ENCODE measurements at places on chromosomes 6 and 20.

GRCh38 chr6:155248008-155249001 lies 15.5 kb upstream of the CLDN20 start:
- DNase-seq = no peak

DNA sequence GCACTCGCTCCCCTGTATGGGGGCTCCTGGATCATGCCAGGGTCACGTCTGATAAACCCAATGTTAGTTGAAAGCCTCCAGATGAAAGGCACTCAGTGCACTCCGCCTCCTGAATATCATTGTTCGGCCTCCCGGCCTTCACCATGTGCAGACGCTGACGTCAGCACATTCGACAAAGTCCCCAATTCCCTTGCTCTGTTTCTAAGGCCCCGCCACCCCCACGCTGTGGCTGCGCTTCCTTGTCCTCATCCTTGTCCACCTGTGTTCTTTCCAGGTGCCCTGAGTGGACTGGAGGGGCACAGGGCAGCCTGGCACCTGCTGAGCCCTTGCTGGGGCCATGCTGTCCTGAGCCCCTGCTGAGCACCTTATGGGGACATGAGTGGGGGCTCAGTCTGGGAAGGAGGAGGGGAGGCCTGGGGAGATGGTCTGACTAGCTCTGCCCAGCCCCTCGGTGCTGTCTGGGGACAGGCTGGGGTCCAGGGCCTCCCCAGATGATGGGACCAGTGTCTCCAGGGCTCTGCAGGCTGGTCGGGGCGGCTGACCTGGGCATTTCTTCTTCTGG lies 9.8 kb upstream of the BHLHE23 start:
- DNase-seq = no peak

DNA sequence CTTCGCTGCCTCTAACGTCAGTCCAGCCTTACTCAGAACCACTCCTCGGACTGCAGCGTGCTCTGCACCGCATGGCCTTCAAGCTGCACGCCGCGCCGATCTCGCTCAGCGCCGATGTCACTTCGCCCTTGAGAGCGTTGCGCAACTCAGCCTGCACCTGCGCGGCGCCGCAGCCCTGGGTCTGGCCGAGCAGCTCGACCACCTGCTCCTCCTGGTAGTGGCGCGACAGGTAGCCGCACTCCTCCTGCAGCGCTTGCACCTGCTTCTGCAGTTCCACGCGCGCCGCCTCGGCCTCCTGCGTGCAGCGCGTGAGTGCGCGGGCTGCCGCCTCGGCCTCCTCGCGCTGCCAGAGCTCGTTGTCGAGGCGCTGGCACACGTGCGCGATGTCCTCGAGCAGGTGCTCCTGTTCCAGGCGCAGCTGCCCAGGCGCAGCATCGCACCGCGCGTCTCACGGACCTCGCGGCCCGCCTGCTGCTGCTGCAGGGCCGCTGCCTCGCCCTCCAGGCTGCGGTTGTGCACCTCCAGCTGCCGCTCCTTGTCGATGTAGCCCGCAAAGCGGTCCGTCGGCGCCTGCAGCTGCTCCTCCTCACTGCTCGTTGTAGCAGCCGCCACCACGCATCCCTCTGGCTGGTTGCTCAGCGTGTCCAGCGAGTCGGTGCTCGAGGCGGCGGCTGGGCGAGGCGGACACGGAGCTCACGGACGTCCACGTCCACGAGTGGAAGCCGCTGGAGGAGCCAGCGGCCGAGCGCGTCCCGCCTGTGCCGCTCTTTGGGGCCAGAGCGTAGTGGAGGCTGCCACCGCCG lies 380.6 kb upstream of the CHD6 start:
- no peak for DNase-seq

DNA sequence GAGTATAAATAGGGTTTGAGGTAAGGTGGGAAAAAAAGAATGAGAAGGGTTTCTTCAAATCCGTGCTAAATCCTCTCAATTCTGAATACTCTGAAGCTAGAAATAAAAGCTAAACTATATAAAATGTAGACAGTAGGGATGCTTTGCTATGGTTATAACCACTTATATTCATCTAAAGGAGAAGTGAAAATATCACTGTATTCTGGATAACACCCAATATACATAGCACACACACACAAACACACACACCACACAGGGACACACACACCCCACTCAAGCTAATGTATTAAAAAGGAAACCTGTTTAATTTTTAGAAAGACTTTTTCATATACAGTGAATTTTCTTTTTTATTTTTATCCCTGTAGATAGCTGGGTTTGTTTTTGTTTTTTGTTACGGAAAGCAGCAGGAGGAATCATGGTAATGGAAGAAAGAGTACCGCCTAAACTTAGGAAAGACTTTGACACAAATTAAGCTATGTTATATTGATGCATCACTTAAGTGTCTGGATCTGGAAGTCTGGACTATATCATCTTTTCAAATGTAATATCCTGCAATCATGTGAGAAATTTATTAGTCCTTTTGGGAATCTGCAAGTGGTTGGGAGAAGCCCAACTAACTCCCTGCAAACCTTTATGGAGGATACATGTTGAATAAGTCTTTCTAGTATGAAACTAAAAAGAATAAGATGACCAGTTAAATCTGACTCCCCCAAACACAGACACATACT lies 68.4 kb upstream of the FABP7 start:
- DNase-seq = no peak

- DNase-seq = no peak
Observed at GRCh38 chr20:34062570-34063482, 49.2 kb downstream of the EIF2S2 start.

GRCh38 chr20:53994088-53994487 lies 76.3 kb downstream of the BCAS1 start:
- no peak for DNase-seq

- no peak for DNase-seq
Observed at GRCh38 chr6:109194880-109195279, 99.6 kb downstream of the CEP57L1 start.

- DNase-seq = no peak
Observed at GRCh38 chr20:4896971-4897497, 104.3 kb downstream of the SLC23A2 start.

GRCh38 chr6:9875605-9876353 lies 539.1 kb downstream of the TFAP2A start:
- no peak for DNase-seq

GRCh38 chr20:45890077-45890984 lies 677 bp downstream of the NEURL2 start:
- DNase-seq = no peak

GRCh38 chr6:118892355-118892991 lies 1.5 kb upstream of the ASF1A start:
- DNase-seq = peak; percentile 31

GRCh38 chr6:99822741-99823512 lies 171.1 kb downstream of the MCHR2 start:
- peak; percentile 78 for DNase-seq

GRCh38 chr6:126170978-126171382 lies 168.9 kb upstream of the CENPW start:
- DNase-seq = no peak

DNA sequence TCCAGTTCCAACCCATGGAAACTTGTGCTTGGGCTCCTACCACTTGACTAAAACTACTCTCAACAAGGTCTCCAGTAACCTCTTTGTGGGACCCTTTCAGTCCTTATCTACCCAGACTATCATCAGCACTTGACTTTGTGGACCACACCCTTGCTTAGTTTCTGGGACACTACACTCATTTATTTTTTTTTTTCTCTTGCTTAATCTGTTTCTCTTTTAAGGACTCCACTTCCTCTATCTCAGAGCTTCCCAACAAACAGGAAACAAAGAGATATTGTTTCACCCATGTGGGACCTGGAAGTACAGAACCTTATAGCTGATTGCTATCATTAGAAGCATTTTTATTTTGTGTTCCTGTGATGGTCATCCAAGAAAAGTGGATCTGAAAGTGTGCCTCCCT lies 28.8 kb upstream of the ME1 start:
- no peak for DNase-seq

DNA sequence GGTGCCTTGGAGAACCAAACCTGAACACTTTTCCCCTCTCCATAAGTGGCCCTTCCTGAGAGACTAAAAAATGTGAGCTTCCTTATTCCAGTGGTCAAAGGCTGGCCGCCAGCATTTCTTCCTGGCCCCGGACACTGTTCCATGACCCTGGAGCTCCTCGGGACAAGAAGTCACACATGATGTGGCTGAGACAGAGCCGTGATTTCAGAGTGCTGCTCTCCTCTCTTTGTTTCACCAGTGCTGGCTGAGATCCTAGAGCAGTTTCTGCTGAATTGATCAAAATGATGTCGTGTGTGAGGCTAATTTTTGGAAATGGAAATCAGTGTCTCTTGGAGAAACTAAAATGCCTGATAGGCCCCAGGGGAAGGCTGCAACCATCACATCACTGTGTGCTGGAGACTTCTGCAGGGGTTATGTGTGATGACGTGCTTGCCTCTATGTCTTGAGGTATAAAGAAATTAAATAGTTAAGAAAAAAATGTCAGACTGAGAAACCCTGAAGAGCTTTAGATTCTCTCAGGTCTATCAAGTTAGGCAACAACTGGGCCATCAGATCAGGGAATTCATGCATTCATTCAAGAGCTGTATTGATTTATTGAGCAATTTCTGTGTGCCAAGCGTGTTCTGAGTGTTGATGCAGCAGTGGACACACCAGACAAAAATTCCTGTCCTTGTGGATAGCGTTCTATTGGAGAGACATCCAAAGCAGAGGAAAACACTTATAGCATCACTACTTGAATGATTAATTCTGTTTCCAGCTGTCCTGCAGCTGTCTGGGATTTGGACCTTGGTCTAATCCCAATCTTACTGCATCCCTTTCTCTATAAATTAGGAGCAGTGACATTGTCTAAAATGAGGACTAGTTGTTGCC lies 72.7 kb upstream of the CCN6 start:
- DNase-seq = no peak

GRCh38 chr20:35876033-35876320 lies 78.3 kb downstream of the SCAND1 start:
- no peak for DNase-seq

Measured in NCI-H774 (cell line).